Activated CD8-positive, alpha-beta memory T cell treated with anti-CD3 and anti-CD28 coated beads, Interleukin-2, amount 10 ng/mL, durations not matched to agents 7 days and 5 days (primary cell): ENCODE measurements at places on chromosomes 6 and 20.

GRCh38 chr6:32949113-32949512 is 3.8 kb downstream of the HLA-DMA start:
- no peak for DNase-seq

- DNase-seq: no peak
Observed at GRCh38 chr6:144776031-144776819, 491.1 kb downstream of the UTRN start.

- no peak for DNase-seq
Observed at GRCh38 chr20:44770484-44771171, 25.0 kb downstream of the KCNK15 start.

GRCh38 chr6:132479131-132479530 is 33.8 kb downstream of the STX7 start:
- DNase-seq: no peak
